ENCODE measurements at places on chromosomes 16 and 17.
A peak's percentile ranks its signal among the peaks of the same experiment; 100 is the strongest.

GRCh38 chr16:24852281-24852721, 6.5 kb downstream of the SLC5A11 start:
- no peak for DNase-seq

DNA sequence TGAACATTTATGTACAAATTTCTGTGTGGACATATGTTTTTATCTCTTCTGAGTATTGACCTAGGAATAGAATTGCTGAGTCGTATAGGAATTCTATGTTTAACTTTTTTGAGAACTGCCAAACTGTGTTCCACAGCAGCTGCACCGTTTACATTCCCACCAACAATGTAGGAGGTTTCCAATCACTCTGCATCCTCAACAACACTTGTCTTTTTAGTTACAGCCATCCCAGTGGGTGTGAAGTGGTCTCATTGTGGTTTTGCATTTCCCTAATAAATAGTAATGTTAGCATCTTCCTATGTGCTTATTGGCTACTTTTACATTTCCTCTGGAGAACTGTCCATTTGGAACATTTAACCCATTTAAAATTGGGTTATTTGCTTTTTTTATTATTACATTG, 36.6 kb upstream of the NACA2 start:
- DNase-seq: no peak

GRCh38 chr16:10202649-10203048, 20.4 kb upstream of the GRIN2A start:
- no peak for DNase-seq

DNA sequence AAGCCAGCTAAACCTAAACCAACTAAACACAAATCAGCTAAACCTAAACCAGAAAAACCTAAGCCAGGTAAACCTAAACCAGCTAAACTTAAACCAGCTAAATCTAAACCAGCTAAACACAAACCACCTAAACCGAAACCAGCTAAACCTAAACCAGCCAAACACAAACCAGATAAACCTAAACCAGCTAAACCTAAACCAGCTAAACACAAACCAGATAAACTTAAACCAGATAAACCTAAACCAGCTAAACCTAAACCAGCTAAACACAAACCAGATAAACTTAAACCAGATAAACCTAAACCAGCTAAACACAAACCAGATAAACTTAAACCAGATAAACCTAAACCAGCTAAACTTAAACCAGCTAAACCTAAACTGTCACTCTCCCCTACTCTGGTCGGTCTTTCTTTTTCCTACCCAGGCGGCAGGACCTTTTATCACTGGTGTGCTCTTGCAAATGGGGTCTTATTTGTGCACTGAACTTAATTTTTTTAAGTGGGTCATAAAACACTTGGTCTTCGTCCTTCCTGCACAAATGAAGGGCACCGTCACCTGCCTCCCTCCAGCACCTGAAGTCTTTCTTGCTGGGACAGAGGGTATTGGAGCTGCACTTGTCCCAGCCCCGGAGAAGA, 7.2 kb downstream of the EVPL start:
- DNase-seq: no peak

- no peak for DNase-seq
Observed at GRCh38 chr17:80773243-80773991, 218.2 kb upstream of the CHMP6 start.

DNA sequence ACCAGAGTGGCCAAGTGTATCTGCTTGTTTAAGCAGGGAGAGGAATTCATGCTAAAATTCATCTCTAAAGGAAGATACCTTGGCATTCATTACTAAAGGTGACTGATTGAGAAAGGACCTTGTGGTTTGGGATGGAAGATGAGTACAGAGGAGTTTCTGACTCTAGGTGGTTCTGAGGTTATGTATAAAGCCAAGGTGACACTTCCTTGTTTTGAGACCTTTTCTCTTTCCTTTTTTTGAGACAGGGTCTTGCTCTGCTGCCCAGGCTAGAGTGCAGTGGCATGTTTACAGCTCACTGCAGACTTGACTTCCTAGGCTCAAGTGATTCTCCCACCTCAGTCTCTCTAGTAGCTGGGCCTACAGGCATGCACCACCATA, 9.1 kb downstream of the ABHD15 start:
- DNase-seq: no peak

DNA sequence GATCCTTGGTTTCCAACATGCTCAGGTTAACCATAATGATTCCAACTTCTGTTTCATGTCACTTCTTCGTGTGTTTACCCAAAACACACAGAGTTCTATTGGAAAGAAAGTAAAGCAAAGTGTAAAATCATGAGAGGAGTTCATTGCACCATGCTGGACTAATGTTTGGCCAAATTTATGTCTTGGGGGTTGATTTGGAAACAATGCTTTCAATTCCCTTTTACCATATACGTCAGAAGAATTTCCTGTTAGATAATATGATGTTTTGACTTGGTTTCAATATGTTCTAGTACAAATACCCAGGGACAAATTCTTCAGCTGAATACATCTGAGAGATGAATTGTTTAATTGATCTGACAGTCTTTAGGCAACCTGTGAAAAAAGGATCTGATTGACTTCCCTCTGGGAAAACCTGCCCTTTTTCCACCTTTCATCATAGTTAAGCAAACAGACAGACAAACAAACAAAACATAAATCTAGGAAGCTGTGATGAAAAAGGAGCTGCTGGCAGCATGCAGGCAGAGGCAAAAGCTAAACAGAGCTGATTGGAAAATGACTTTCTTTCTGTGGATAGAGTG, 26.0 kb upstream of the MPHOSPH6 start:
- DNase-seq: no peak

- DNase-seq: no peak
Observed at GRCh38 chr17:66175892-66176291, 16.0 kb downstream of the CEP112 start.

DNA sequence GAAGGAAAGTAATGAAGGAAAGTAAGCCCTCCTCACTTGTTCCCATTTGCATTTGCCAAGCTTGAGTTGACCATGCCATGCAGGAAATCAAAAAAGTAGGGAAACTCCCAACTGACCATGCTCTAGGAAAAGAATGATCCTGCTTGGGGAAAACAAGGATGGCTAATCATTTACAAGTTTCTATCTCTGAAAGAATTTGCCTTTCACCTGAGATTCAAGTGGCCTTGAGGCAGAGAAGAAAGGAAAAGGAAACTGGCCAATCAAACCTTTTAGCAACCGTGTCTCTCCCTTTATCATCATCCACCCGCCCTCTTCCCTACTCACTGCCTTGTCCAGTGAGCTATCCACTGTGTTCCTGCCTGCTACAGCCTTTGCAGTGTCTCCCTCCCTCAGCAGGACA, 757.2 kb upstream of the SOX9 start:
- no peak for DNase-seq

DNA sequence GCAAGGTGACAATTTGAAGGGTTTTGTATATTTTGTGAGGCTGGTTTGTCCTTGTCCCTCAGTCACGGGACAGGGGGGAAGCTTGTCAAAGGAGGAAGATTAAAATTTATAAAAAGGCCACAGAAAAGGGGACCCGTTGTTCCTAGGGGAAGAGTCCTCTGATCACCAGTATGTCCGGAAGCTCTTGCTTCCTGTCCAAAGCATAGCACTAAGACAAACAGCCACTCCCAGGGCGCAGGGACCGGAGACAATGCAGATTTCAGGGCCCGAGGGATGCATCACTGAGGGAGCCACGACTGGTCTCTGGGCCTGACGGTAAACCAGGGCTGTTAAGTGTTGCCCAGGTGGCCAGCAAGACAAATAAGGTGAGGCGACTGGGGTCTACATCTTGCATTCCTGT, 95.2 kb downstream of the MAF start:
- no peak for DNase-seq

GRCh38 chr17:45172541-45173286, 11.0 kb downstream of the HEXIM2 start:
- DNase-seq: peak; percentile 98
